ENCODE measurements at places on chromosomes 12 and 14. TPM values are rescaled to one million over a fixed set of nuclear protein-coding genes. Genes with fewer than 3 reads are reported as not detected.

CMA1 gene
- total RNA-seq: not detected

RASSF9 gene
- 0.33 TPM for total RNA-seq

GPR135 gene
- 3.1 TPM for total RNA-seq

ITGB7 gene
- 0.98 TPM for total RNA-seq

- DNase-seq: no peak
These were observed 2.4 kb downstream of the RND1 start for GRCh38 chr12:48863291-48863690.

GRCh38 chr14:95597784-95598211 is 62.9 kb downstream of the GLRX5 start:
- DNase-seq: no peak

DNA sequence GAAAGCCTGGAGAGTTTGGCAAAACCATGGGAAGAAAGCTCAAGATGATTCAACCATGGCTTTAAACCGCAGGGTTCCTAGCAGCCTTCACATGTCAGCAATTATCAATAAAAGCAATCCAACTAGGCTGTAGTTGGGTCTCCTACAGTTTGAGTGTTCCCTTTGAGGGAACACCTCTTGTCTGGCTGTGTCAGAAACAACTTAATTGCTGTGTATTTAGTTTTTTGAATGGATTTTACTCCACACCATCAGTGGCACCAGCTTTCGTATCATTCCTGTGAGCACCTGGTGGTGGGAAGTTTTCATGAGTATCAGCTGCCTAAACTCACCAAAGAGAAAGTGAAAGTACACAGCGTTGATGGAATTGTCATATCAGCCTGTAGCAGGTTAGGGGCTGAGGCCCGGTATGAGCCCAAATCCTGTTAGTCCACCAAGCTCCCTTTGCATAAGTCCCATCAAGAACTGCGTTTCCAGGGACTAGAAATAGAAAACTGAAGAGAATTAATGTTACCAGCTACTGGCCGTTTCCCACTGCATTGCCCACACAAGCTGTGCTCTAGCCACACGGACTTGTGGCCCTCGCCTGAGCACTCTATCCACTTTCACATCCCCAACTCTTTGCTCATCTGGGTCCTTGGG is 10.9 kb upstream of the IL26 start:
- DNase-seq: no peak

- DNase-seq: no peak
These were observed 181.8 kb upstream of the MYL2 start for GRCh38 chr12:111102102-111102739.

GRCh38 chr14:96852823-96853422 is 55.7 kb downstream of the VRK1 start:
- DNase-seq: peak; percentile 7

- DNase-seq: no peak
These were observed 1108.8 kb upstream of the SEL1L start for GRCh38 chr14:82642425-82642824.

DNA sequence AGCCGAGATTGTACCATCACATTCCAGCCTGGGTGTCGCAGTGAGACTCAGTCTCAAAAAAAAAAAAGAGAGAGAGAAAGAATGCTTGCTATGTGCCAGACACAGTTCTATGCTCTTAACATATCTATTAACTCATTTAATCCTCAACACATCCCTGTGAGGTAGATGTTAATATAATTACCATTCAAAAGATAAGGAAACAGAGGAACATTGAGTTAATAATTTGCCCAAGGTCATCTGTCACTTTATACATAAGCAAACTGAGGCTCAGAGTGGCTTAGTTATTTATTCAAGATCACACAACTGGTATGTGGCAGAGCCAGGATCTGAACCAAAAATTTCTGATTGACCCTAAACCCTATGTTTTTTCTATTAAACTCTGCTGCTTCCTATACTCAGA is 116.1 kb upstream of the BCAT1 start:
- DNase-seq: no peak

- no peak for DNase-seq
These were observed 485.4 kb downstream of the MDGA2 start for GRCh38 chr14:47189911-47190484.

GRCh38 chr12:75715682-75716081 is 204.3 kb upstream of the KRR1 start:
- DNase-seq: no peak

DNA sequence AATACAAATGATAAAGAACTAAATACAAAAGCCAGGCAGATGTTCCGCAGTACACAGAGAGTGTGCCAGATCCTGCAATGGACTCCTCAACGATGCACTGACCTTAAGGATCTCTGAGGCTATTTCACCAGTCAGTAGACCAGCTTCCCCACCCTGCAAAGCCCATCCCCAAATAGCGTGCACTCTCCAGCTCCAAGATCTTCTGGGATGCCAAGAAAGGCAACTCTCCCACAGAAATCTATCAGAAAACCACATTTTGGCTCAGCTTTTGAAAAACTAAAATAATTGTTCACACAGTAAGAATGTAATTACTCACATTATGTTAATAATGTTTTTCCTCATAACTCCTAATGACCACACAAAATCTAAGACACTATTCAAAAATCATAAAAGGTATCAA is 90.4 kb downstream of the PPP2R5E start:
- DNase-seq: no peak

DNA sequence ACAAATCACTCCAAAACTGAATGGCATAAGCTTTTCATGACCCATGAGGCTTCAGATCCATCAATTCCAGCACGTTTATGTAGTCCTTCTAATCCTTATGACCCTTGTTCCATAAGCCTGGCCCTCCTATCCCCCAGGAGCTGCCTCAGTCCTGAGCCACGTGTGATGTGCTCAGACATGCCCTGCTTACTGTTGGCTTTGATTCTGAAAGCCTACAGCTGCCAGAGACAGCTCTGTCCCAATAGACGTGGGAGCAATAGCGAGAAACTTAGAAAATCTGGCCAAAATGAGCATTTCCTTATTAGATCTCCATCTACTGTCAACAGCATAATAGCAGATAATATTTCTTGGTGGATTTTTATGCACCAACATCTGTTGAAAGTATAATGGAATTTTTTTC is 33.2 kb downstream of the DUSP6 start:
- no peak for DNase-seq

GRCh38 chr12:9383585-9383984 is 175.4 kb upstream of the PZP start:
- DNase-seq: no peak

DNA sequence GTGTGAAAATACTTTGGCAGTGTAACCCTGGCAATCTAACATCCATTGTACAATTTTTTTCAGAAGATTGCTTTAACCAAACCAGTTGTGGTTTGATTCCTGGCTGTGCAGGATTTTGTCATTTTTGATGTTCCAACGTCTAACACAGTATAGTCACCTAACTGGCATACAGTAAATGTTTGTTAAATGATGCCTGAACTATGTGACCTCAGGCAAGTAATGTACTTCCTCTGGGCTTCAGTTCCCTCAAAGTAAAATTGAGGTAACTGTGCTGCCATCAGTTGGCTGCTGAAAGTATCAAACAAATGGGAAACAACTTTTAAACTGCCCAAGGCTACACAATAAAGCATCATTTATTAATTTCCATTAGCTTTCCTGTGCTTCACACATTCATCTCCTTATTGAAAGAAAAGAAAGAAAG is 4.3 kb downstream of the TM7SF3 start:
- DNase-seq: no peak

GRCh38 chr14:54919330-54919729 is 16.7 kb upstream of the GCH1 start:
- DNase-seq: no peak

DNA sequence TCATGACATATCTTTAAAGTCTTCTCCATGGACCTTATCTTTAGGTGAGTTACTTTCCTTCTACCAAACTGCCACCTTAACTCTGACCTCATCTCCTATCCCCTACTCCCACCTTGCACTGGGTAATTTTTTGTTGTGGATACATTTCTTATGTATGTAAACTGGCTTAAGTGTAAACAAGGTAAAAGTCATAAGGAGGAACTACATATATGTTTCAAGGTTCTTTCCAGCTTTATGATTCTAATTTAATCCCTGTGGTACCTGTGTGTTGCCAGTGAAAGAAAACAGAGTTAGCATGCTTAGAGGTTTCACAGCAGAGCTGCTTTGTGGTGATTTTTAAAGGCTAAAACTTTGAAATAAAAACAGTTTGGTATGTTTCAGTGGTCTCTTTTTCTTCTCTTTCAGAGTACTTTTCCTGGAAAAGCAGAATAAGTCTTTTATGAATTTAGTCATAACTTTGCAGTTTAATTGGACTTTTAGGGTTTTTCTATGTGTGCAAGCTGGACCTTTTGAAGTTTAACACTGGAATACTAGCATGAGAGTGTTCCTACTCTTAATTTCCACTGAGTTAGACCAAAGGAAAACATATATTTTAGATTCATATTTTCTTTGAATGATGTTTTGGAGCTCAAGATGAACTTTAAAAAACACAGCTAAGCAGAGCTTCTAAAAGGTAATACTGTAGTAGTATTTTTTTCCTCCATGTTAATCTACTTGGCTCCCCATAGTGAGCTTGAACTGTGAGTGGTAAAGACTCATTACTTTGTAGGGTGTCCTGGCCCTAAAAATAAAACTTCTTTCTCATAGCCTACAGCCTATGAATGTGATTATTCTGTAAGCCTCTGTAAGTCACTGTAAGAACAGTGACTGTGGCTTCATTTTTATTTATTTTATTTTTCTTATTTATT is 105.4 kb downstream of the FUT8 start:
- DNase-seq: no peak

- no peak for DNase-seq
These were observed 363.0 kb upstream of the FKBP4 start for GRCh38 chr12:2431810-2432209.

DNA sequence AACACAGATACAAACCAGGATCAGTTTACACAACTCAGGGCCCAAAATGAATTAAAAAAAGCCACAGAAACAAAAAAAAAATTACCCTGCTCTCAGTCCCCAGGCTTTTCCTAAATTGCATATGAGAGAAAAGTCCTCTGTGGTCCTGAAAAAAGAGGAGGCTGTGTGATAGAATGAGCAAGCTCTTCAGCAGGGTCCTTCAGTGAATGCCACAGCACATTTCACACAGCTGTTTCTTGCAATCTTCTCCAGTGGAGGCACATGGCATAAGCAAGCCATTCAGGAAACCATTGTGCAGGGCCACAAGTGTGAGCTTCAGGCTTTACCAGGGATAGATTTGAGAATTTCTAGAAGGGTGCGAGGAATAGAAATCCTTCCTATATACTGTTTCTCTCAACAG is 168.5 kb downstream of the PPM1H start:
- no peak for DNase-seq

- no peak for DNase-seq
These were observed 7.6 kb downstream of the RXYLT1 start for GRCh38 chr12:63787306-63787705.
